ENCODE measurements at places on chromosomes 1 and 21.

GRCh38 chr21:18467715-18468114 lies 64.1 kb upstream of the TMPRSS15 start:
- no peak for DNase-seq

GRCh38 chr1:219837274-219837993 lies 90.9 kb downstream of the SLC30A10 start:
- peak; percentile 57 for DNase-seq

- DNase-seq: no peak
Observed at GRCh38 chr1:109105881-109106280, 8.0 kb upstream of the ELAPOR1 start.

DNA sequence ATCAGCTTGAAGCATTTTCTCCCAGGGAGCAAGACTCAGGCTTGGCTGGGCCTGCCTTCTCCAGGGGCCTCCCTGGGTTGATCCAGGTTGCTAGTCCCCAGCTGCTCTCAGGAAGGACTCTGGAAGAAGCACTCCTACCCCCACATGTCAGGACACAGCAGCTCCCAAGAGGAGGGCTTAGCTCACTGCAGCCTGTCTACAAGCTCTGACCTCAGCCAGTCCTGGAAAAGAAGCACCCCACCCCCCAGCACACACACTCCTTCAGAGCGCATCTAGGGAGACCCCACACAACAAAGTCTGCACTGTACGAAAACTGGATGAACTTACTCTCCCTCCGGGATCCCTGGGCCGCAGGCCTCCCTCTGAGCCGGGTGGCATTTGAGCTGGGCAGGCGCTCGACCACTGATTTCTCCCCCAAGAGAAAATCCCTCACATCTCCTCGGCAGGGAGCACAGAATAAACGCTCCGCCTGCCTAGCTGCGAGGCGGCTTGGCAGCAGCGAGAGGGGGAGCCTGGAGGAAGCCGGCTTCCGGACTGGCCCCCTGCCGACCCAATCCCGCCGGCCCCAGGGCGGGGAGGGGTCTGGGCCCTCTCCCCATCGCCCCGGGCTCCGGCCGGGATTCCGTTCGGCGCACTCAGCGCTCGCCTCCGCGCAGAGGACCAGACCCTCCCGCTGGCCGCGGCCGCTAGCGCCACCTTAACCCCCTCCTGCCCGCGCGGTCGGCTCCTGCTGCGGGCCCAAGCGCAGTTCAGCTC lies at the start of gene KCNA2:
Gene KCNA2 (minus strand): TSS at position 458 of the 756 bp plus-strand sequence. CDS start 1,576 bp downstream, outside the sequence.
- DNase-seq: no peak

- DNase-seq: no peak
Observed at GRCh38 chr1:219398815-219399396, 214.0 kb downstream of the ZC3H11B start.

DNA sequence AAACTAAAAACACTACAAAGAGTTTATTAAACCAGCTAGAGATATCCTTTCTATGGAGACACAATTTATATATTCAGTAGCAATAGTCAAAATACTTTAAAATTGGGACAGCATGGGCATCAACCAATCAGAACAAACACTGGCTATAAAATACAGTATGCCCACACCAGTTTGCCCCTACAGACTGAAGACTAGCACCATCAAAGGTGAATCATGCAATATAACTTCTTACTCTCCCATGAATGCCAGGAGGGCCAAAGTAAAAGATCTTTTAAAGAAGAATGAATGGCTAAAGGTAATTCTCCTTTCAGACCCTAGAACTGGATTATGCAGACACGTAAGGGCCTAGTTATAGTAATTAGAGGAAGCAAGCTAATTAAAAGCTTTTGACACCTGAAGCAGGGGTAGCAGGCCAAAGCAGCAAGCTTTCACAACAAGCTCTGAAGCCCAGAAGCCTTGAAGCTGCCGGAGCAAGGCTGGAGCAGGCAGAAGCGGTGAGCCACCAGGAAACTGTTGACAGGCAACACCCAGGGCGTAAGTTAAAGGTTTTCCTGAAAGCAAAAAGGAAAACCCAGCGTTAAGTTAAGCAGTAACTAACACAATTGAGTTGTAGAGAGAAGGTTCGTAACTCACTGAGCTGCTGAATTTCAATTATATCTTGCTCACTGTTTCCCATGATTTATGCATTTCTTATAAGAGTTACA lies 99.3 kb downstream of the CDC42BPA start:
- no peak for DNase-seq

GRCh38 chr1:240319998-240320397 lies 228.3 kb downstream of the FMN2 start:
- DNase-seq: no peak

DNA sequence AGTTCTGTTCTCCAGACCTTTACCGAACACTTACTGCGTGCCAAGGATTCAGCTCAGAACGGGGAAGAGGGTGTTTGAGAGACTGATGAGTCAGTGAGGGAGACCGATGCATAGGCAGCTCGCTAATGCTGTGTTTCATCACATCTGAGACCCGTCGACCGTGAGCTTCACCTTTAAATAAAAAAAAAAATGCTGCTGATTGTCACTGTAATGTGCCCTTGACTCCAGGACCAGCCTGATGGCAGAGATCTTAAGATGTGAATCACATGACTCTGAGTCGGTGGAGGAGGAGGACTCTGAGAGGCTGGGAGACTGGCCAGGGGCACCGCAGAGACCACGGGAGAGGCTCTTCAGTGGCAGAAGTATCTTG lies 28.8 kb downstream of the SPSB1 start:
- DNase-seq: no peak

DNA sequence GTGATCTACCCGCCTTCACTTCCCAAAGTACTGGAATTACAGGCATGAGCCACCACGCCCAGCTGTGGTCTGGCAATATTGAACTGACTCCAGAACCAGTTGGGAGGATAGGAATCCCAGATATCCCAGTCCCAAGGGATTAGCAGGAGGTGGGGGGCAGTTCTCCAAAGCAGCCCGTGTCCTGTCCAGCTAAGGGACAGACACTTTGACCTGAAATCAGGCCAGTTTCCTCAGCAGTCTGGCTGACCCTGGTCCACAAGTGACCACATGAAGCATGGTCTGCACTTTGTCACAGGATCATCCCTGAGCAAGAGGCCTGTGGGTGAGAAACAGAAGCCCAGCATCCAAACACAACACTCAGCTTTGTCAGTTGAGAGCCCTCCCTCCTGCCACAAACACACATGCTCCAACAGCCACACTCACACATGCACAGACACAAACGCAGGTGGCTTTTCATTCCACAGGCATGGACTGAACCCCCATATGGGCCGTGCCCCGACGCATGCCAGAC lies 2.7 kb upstream of the FDPS start:
- no peak for DNase-seq

- no peak for DNase-seq
Observed at GRCh38 chr1:78143152-78143551, 97.4 kb downstream of the GIPC2 start.

DNA sequence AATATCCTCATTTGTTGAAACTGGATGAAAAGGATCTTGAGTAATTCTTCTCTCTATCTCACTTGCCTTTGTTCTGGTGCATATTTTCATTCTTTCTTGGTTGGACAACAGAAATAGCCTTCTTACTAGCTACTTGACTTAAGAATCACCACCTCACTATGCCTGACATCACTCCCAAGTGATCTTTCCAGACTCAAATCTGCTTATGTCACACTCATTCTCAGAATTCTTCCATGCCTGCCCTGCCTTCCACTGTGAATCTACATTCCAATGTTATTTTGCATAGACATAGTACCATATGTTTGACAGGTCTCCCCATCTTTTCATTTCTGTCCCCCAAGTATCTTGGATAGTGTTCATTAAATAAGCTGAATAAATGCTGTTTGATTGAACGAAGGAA lies 78.5 kb upstream of the DPYD start:
- DNase-seq: no peak

DNA sequence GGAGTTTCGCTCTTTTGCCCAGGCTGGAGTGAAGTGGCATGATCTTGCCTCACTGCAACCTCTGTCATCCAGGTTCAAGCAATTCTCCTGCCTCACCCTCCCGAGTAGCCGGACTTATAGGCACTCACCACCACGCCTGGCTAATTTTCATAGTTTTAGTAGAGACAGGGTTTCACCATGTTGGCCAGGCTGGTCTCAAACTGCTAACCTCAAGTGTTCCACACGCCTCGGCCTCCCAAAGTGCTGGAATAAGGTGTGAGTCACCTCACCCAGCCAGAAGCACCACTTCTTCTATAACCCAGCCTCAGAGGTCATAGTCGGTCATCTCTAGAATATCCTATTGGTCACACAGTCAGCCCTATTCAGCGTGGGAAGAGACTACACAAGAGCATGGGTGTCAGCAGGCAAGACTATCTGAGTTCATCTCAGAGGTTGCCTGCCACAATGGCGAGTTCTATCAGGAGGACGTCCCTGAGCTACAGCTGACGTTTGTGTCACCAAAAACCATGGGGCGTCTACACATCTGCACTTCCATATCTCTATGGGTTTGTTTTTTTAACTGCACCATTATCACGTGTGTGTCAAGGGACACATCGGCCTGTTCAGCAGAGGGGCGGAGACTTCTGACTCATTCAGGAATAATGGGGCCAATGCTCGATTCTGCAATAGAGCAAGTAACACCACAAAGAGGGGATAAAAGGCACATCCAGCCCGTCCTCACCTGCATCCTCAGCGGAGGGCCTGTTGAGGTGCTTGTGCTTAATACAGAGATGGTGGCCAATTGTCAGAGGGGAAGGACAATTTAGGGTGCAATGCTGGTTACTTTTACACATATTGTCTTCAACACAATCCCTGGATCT lies 256.3 kb upstream of the IRF2BP2 start:
- DNase-seq: no peak

DNA sequence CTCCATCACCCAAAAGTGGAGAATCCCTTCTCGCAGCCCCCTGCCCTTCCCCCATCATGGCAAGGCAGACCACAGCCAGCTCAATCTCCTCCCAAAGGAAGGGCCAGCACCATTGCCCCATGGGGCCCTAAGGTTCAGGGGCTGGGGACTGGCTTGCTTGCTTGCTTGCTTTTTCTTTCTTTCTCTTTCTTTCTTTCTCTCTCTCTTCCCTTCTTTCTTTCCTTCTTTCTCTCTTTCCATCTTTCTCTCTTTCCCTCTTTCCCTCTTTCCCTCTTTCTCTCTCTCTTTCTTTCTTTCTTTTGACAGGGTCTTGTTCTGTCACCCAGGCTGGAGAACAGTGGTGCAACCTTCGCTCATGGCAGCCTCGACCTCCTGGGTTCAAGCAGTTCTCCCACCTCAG lies 38.1 kb upstream of the CAMK1G start:
- no peak for DNase-seq

DNA sequence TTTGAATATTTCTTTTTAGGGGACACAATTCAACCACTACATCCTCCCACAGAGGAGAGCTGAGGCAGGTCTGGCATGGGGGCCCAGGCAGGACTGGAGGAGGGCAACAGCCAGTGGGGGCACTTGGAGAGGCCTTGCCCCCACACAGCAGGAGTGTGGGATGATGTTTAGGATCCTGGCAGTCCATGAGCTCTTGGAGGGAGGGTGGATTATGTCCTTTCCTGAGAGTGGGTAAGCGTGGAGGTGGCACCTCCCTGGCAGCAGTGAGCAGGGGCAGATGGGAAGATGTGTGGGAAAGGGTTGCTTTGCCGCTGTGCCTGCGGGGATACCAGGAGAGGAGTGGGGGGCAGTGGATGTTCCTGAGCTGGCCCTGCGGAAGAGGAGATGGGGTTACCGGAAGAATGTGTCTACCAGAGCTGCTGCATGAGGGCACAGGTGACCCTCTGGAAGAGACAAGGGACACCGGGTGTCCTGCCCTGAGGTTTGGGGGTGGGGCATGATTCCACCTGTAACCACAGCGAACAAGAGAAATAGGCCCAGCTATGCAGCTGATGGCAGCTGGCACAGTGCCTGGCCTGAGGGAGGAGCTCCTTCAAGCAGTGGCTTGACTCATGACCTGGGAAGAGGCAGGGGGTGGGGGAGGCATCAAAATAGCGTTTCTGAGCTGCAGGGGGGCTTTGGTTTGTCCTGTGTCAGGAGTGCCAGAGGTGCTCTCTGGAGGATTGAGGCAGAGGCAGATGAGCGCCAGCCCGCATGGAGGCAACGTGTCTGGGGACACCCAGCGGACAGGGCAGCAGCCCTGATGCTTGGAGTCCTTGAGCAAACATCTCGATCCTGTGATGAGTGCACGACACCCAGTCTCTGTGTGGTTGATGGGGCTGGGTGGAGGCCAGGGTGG lies 123.9 kb upstream of the TMPRSS2 start:
- DNase-seq: no peak

GRCh38 chr1:156862997-156863599 lies 2.4 kb downstream of the NTRK1 start:
- DNase-seq: no peak

Measured in foreskin melanocyte (primary cell).